ENCODE measurements at places on chromosomes 13 and 19. TPM values are rescaled to one million over a fixed set of nuclear protein-coding genes. Genes with fewer than 3 reads are reported as not detected.

ACP7 gene
- total RNA-seq: 0.11 TPM

ADGRL1 gene
- 140 TPM for total RNA-seq

CYP4F3 gene
- 0.14 TPM for total RNA-seq

S1PR5 gene
- 3.8 TPM for total RNA-seq

IL17D gene
- 0.60 TPM for total RNA-seq

ZNF569 gene
- 15.5 TPM for total RNA-seq

KLK2 gene
- total RNA-seq: 0.46 TPM

SOHLH2 gene
- 5.8 TPM for total RNA-seq

OVOL3 gene
- total RNA-seq: not detected

CYP2A6 gene
- 0.25 TPM for total RNA-seq

PINLYP gene
- 10.6 TPM for total RNA-seq

LIPE gene
- 11.5 TPM for total RNA-seq

SYT5 gene
- 2.5 TPM for total RNA-seq

CEACAM8 gene
- not detected for total RNA-seq

SIAH3 gene
- total RNA-seq: 0.09 TPM

CRX gene
- 0.53 TPM for total RNA-seq

ELANE gene
- total RNA-seq: not detected

CRLF1 gene
- 55.8 TPM for total RNA-seq

VSTM1 gene
- total RNA-seq: not detected

NOTCH3 gene
- total RNA-seq: 133 TPM

PRODH2 gene
- total RNA-seq: not detected

TSSK6 gene
- total RNA-seq: 4.7 TPM

LAIR1 gene
- 0.37 TPM for total RNA-seq

TUBA3C gene
- total RNA-seq: not detected

KLK10 gene
- total RNA-seq: 3.2 TPM

RASAL3 gene
- 1.6 TPM for total RNA-seq

WDR88 gene
- 0.28 TPM for total RNA-seq

ZNF154 gene
- total RNA-seq: 21.4 TPM

A1BG gene
- total RNA-seq: 22.6 TPM

ZNF221 gene
- total RNA-seq: 7.0 TPM

WDR87 gene
- not detected for total RNA-seq
